ENCODE measurements at places on chromosomes 12 and 14.

DNA sequence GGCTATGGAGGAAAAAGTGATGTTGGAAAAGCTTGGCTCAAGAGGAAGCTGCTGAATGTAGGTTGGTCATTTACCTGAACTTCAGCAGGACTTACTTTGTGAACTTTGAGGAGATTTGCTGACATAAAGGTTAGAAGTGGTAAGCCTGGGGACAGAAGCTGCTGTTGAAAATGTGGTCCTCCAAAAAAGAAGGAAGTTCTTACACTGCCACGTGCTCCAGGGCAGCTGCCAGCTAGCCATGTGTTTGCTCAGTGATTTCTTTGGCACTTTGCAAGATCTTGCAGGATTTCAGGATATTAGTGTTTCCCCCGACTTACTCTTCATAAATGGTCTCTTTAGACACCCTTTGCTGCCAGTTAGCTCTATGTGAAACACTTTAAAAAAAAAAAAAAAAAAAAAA, 14.8 kb upstream of the DYRK2 start:
- DNase-seq, result no peak

- no peak for DNase-seq
Measured at GRCh38 chr12:24608108-24608507, 340.8 kb downstream of the BCAT1 start.

- DNase-seq, result no peak
Measured at GRCh38 chr14:34277191-34277590, 184.8 kb downstream of the SPTSSA start.

DNA sequence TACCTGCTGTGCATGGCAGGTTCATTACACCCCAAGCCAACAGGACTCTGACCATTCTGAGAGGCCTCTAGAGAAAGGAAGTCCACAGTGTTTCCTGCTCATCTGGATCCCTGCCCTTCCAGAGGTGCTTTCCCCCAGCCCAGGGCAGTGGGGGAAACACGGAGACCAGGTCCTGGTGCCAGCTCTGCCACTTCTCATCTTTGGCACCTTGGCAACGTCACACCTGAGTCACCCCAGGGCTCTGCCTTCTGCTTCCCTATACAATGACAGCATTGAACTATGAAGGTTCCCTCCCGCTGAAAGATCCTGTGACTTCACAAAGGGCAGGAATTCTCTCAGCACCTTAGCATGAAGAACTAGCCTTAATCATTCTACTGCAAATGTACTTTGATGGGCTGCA, 74.9 kb downstream of the ANO2 start:
- no peak for DNase-seq

DNA sequence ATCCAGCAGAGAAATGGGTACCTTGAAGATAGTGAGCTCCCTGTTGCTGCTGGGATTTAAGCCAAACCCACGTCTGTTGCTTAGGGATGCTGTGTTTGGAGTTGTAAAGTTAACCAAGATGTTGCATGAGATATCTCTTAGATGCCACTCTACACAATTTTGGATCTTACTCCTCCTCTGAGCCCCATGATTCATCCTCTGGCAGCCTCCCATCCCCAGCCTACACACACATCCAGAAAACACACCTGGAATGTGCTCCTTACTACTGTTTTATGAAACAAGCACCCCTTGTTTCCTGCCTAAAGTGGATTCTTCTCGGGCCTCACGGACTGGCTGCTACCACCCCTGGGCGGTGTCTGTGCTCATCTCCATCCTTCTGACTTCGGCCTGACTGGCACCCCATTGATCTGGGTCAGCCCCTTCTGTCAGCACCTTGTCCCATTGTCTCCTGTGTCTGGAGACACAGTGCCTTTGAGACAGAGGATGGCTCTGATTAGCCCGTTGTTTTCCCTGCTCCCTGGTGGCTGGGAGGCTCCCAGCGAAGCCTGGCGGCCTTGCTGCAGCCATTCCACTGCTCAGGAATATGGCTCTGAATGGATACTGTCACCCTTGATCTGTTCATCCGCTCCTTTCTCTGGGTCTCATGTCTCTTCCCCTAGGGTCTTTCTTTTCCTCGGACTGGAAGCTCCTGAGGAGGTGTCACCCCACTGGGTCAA, 24.3 kb downstream of the TSPAN9 start:
- DNase-seq, result no peak

GRCh38 chr12:122981587-122982476, 1.4 kb downstream of the ARL6IP4 start:
- no peak for DNase-seq

DNA sequence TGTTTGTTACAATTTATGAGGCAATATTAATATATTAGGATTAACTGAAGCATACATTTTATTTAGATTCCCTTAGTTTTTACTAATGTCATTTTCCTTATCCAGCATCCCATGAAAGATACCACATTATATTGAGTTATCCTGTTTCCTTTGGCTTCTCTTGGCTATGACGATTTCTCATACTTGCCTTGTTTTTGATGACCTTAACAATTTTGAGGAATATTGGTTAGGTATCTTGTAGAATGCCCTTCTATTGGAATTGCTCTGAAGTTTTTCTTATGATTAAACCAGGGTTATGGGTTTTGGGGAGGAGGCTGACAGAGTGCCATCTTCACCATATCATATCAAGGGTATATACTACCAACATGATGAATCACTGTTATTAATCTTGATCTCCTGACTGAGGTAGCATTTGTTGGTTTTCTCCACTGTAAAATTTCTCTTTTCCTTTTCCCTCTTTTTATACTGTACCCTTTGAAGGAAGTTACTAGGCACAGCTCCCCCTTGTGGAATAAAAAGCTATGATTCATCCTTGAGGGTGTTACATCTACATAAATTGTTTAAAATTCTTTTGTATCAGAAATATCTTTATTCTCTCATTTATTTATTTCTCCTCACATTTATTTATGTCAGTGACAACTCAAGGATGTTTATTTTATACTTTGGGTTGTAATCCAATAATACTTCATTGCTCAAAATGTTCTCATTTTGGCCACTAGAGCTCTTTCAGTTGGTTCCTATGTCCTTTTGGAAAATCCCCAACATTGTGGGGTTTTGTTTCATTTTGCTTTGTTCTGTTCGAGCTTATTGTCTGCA, 239.0 kb downstream of the SLC16A7 start:
- no peak for DNase-seq

DNA sequence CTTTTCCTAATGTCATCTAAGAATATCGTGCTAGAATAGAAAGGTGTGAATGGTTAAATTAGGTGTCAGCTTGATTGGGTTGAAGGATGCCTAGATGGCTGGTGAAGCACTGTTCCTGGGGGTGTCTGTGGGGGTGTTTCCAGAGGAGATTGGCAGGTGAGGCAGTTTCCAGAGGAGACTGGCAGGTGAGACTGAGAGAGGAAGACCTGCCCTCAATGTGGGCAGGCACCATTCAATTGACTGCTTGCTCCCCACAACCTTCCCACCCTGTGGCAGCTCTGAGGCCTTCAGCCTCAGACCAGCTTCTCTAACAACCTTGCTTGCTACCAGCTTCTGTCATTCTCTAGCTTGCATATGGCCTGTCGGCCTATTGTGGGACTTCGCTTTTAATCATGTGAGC, 9.2 kb downstream of the RNASE9 start:
- no peak for DNase-seq

DNA sequence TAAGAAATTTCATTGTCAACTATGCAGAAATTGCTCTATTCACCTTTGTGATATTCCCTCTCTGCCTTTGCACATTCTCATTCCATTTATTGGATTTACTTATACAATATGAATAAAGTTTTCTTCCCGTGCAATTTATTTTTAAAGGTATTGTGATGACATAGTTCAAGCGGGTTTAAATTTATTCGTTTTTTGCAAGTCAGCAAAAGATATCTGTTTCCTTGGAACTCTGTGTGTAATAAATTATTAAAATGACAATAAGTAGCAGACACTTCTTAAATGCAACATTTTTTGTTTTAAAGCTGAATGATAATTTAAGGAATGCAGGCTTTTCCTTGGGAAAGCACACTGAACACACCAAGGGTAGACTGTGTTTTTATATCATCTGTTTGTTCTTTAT, 143.1 kb downstream of the SLC41A2 start:
- no peak for DNase-seq

DNA sequence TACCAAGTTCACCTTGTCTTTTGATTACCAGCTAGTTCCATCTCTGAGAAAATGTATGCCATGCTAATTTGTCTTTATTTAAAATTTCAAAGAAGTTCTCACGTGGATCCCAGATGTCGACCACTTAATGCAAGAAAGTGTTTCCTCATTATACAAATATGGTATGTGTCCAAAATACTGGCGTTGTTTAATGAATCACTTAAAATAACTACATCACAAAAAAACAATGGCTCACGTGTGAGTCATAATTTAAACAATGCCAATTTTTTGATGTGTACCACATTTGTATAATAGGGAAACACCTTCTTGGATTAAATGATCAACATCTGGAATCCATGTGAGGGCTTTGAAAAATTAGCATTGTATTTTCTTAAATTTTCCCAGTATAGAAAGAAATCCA, 40.8 kb downstream of the DBX2 start:
- no peak for DNase-seq

- no peak for DNase-seq
Measured at GRCh38 chr12:22284871-22285270, 49.6 kb downstream of the ST8SIA1 start.

GRCh38 chr14:69997849-69998248, 118.6 kb downstream of the SMOC1 start:
- no peak for DNase-seq
